ENCODE measurements at places on chromosomes 11 and 22. TPM values are rescaled to one million over a fixed set of nuclear protein-coding genes. Genes with fewer than 3 reads are reported as not detected.

DNA sequence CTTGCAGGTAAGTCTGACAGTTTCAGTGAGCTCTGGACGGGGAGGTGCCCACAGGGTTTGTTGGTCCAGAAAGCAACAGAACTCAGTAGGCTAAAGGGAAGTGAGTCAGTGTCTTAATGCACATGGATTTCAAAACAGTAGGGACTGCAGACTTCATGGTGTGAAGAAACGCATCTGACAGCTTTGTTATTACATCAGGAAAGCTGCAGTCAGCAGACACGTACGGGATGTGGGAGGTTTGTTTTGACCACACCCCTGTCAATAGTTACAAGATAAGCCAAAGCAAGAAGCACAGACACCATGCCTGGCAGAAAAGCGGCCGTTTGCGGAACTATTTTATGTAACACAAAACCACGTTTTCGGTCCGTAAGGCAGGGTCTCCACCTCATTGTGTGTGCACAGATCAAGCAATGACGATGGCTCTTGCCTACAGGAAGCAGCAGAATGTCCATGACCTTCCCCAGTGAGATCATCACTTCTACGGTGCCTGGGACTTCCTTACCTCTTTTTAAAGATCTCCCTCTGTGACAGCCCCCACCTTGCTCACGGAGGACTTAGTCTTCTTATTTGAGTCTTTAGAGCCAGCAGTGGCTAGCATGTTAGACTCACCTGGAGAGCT is 58.2 kb upstream of the FTH1 start:
- H3K27ac ChIP-seq: peak overlapping the region; percentile 85
- peak; percentile 96 for DNase-seq
- peak overlapping the region; percentile 9 for H3K4me3 ChIP-seq
- peaks cover 33% of the 10 kb centered on the region for H3K4me1 ChIP-seq

Gene PHOX2A
- total RNA-seq: not detected

DNA sequence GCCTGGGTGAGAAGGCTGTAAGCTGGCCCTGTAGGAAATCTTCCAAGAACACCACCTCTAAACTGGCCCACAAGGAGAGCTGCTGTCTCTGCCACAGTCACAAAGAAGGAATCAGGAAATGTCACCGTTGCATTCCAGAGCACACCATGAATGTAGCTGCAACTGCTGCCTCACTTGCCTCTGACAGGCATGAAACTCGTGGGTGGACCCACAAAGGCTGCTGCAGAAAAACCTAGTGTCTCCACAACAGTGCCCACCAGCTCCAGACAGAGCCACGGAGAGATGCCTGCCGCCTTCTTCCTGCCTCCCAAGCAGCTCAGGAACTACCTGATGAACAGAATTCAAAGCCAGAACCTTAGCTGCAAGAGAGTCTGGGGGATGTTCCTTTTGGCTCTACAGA is 10.5 kb downstream of the DNAJB13 start:
- no peaks in the 10 kb centered on the region for H3K36me3 ChIP-seq
- DNase-seq: no peak
- H3K27ac ChIP-seq: no peak overlapping the region
- H3K4me1 ChIP-seq: peaks cover 27% of the 10 kb centered on the region

DNA sequence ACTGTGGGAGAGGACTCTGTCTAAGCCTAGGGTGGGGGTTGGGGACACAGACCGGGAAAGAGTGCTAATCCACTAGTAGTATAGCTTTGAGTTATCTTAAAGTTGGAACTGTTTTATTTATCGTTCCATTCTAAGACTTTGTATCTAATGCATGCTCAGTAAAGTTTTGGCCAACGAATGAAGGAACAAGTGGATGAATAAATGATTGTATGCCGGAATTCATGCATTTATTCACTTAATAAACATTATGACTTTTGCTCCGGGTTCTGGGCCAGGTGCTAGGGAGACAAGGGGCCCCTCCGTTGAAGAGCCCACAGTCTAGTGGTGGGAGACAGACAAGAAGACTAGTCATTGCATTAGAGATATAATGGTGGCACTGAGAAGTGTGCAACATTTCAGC is 645 bp downstream of the RNF121 start:
- DNase-seq: no peak
- no peak overlapping the region for H3K27ac ChIP-seq
- peaks cover 9% of the 10 kb centered on the region for H3K36me3 ChIP-seq
- H3K27me3 ChIP-seq: no peaks in the 10 kb centered on the region

DNA sequence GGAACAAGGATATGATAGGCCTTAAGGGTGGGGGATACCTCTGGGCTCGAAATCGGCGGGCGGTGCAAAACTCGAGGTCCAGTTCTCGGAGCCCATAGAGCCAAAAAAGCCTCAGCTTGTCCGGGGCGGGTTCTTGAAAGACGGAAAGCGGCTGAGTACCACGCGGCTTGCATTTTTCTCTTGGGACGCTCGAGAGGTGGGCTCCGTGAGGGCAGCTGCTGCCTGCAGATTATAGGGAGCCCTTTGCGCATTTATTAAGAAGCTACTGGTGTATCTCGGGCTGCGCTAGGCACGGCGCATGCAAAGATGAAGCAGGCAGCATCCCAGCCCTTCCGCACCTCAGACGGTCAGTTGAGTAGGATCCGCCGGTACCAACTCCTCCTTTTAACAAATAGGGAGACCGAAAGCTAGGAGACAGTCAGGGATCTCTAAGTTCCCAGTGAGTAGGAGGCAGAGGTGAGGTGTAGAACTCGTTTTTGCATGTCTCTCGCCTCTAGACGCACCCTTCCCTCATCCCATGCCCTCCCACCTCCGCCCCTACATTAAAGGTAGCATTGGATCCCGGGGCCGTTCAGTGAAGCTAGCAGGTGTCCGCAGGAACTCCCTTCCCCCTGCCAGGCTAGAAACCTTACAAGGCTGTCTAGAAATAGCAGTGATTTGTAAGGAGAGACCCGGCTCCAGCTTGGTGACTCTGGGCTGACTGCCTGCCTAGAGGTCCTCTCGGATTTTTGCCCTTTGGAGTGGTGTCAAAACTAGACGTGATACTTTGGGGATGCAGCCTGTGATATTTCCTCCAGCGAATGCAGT is 768 bp downstream of the LDHA start:
- DNase-seq: peak; percentile 41
- H3K36me3 ChIP-seq: peaks cover 36% of the 10 kb centered on the region
- peak overlapping the region; percentile 90 for H3K27ac ChIP-seq
- no peaks in the 10 kb centered on the region for H3K27me3 ChIP-seq
- H3K4me1 ChIP-seq: peaks cover 50% of the 10 kb centered on the region
- H3K4me3 ChIP-seq: peak overlapping the region; percentile 100

DNA sequence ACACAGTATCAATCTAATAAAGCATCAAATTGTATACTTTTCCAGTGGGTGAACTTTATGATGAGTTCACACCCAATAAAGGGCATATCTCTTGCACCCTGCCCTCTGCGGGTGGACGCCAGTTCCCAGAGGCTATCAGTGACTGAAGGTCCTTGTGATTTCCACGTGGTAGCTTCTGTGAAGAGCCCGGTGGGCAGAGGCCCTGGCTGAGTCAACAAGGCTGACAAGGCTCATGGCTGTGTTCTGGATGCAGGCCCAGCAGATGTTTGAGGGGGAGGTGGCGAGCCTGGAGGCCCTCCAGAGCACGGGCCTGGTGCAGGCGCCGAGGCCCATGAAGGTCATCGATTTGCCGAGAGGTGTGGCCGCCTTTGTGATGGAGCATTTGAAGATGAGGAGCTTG is 71.4 kb downstream of the PIWIL3 start:
- no peak overlapping the region for H3K4me3 ChIP-seq
- no peak overlapping the region for H3K27ac ChIP-seq
- H3K36me3 ChIP-seq: no peaks in the 10 kb centered on the region

DNA sequence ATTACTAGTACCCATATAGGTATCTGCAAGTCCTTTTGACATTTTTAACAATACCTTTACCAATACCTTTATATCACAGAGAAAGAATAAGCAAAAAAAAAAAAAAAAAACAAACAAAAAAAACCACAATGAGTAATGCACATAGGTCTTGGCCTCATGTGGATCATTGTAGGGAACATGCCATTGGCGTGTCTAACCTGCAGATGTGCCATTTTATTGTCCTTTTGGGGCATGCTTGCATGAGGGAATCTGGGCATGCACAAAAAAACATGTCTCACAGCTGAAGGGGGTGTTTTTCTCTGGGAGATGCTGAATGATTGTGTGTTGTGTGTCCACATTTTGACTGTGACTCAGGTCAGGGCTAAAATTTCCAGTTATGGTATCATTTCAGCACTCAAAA is 361.6 kb downstream of the GUCY1A2 start:
- DNase-seq: no peak
- no peak overlapping the region for H3K27ac ChIP-seq
- H3K4me1 ChIP-seq: no peaks in the 10 kb centered on the region
- H3K27me3 ChIP-seq: no peaks in the 10 kb centered on the region

Gene MRPL16
- total RNA-seq: 24.6 TPM

Gene HTR3B
- not detected for total RNA-seq

- DNase-seq: no peak
- no peaks in the 10 kb centered on the region for H3K36me3 ChIP-seq
- no peaks in the 10 kb centered on the region for H3K4me1 ChIP-seq
- no peak overlapping the region for H3K4me3 ChIP-seq
- H3K27me3 ChIP-seq: peaks cover 5% of the 10 kb centered on the region
These were observed 18.2 kb upstream of the SYN3 start for GRCh38 chr22:33076343-33076742.

GRCh38 chr11:34158661-34159060 is 53.2 kb downstream of the NAT10 start:
- H3K27ac ChIP-seq: no peak overlapping the region
- no peak overlapping the region for H3K4me3 ChIP-seq
- DNase-seq: no peak
- H3K36me3 ChIP-seq: no peaks in the 10 kb centered on the region
- H3K27me3 ChIP-seq: no peaks in the 10 kb centered on the region

Gene OR8D1
- total RNA-seq: not detected

GRCh38 chr11:111982019-111982464 is 43.2 kb upstream of the DLAT start:
- peak; percentile 62 for DNase-seq
- H3K4me3 ChIP-seq: no peak overlapping the region
- H3K27me3 ChIP-seq: peaks cover 8% of the 10 kb centered on the region
- H3K27ac ChIP-seq: no peak overlapping the region

Gene OR52A1
- total RNA-seq: not detected
